CD4-positive, alpha-beta T cell treated with Interleukin-15 for 4 hours (primary cell): ENCODE measurements at places on chromosomes 1 and 21.

- DNase-seq = no peak
Measured at GRCh38 chr1:163069142-163069541, at the start of gene RGS4. Gene RGS4, plus strand, starts transcription at chr1:163069361. Its CDS starts 124 bp downstream, at chr1:163069485.

DNA sequence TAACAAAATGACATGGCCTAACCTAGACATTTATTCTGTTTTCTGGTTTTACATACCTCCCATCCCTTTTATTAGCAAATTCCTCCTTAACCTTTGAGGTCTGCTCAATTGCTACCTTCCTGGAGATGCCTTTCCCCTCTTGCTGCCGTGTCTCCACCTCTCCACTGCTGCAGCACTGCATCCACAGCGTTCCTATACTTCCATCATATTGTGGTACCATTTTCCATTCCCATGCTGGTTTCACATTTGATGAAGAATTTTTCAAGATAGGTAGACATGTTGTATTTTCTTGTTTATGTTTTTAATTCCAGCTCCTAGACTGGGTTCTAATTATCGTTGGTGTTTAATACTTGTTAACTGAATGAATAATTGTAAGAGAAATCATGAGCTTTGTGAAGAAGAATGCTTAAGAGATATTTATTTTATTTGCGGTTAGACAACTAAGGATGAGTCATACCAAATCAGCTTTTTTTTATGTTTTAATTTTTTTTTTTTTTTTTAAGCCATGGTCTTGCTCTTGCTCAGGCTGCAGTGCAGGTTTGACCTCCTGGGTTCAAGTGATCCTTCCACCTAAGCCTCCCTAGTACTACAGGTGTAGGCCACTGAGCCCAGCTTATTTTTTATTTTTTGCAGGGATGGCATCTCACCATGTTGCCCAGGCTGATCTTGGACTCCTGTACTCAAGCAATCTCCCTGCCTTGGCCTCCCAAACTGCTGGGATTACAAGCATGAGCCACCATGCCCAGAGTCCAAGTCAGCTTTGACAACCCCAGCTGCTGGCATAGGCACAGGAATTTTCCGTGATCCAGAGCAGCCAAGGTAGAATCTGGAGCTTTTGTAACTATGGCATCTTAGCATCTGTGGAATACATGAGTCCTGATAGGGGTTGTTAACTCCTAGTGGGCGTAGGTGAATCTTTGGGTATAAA lies 44.0 kb downstream of the ATP6V1G3 start:
- DNase-seq = no peak

- peak; percentile 20 for DNase-seq
Measured at GRCh38 chr1:213070406-213070805, 19.4 kb downstream of the RPS6KC1 start.

DNA sequence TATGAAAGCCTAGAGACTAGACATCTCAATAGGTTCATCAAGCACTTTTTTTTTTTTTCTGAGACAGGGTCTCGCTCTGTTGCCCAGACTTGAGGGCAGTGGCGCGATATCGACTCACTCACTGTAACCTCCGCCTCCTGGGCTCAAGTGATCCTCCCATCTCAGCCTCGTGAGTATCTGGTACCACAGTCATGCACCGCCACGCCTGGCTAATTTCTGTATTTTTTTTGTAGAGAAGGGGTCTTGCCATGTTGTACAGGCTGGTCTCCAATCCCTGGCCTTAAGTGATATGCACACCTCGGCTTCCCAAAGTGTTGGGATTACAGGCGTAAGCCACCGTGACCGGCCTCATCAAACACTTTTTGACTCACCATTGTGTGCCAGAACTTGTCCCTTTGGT lies 613 bp upstream of the GPATCH4 start:
- no peak for DNase-seq

DNA sequence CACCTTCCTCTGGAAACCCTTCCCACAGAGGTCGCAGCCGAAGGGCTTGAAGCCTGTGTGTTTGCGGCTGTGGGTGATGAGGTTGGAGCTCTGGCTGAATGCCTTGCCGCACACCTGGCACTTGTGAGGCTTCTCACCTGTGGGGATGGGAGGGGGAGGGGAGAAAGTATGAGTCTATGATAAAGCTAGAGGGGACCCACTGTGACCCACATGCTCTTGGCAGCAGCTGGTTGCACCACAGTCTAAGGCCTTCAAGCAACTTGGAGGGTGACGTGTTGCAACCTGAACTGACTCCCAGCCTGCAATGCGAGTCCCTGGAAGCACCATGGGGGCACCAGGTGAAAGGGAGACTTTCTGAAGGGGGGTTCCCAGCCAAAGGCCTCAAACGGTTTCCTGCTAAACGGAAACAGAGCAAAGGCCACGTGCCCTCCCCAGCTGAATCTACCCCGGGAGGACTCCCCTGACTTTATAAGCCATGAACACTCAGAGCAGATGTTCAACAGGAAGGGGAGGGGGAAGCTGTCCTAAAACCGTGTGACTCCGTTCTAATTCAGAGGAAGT lies 10.6 kb downstream of the GFI1 start:
- peak; percentile 68 for DNase-seq

GRCh38 chr1:32983020-32983419 lies 18.4 kb upstream of the RNF19B start:
- no peak for DNase-seq

DNA sequence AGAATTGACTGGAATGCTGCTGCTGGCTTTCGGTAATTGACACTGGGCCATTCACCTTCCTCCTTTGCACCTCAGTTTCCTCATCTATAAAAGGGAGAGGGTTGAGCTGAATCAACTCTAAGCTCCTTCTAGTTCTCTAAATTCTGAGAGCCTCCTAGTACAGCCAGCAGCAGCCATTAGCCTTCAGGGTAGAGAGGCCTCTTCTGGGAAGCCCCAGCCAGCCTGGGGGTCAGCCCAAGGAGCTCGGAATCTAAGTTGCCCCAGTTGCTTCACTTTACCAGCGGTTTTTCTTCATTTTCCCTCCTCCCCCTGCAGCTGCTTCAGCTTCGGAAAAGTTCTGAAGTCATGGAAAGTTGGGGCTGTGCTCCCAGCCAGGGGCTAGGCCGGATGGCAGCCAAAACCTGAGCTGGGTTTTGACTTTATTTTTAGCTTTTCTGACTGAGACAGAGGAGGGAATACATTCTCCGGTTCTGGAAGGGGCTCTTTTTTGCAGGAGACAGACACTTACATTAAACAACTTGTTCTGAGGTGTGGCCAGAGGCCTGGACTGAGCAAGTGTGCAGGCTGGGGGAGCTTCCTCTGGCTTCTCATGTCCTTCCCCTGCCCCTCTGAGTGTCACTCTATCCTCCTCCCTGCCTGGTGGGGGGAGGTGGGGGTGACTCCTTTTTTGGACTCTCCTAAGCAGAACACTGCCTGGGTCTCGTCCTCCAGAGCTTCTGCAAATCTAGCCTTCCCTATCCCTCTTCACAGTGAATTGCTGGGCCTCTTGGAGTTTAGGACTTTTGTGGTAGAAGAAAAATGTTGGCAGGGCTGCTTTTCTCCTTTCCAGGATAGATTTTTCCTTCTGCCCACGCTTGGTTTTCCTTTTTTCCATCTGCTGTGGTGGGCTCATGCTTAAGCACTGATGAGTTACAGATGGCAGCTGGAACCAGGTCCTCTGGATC lies 14.4 kb downstream of the LMNA start:
- no peak for DNase-seq

DNA sequence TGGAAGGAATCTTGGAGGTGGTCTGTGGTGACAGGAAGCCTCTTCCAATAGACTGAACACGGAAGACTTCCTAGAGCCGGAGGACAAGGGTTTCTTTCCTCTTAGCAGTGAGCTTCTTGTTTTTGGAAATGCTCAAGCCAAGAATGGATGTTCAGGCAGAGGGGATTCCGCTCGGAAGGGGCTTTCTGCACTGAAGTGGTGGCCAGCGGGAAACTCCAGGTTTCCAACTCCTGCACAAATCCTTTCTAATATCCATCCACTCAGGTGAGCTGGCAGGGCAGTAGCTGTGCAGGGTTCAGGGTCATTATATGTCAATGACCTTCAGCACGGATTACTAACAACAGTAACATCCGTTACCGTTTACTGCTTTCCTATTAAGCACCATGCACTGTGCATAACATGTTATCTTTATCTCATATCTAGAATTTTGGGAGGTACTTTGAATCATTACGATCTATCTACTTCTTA lies 573 bp upstream of the CPT2 start:
- DNase-seq = no peak

DNA sequence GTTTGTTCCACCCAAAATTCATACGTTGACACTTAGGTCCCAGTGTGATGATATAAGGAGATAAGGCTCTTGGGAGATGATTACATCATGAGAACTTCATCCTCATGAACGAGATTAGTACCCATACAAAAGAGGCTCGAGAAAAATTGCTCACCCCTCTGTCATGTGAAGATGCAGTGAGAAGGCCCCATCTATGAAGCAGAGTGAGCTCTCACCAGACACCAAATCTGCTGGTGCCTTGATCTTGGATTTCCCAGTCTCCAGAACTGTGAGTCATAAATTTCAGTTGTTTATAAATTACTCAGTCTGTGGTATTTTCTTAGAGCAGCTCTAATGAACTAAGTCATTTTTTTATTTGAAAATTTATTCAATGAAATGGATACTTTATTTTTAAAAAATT lies 42.6 kb upstream of the USP25 start:
- DNase-seq = no peak

GRCh38 chr1:155645648-155646047 lies 35.6 kb downstream of the MSTO1 start:
- no peak for DNase-seq

GRCh38 chr1:29389533-29390041 lies 153.3 kb downstream of the PTPRU start:
- no peak for DNase-seq

DNA sequence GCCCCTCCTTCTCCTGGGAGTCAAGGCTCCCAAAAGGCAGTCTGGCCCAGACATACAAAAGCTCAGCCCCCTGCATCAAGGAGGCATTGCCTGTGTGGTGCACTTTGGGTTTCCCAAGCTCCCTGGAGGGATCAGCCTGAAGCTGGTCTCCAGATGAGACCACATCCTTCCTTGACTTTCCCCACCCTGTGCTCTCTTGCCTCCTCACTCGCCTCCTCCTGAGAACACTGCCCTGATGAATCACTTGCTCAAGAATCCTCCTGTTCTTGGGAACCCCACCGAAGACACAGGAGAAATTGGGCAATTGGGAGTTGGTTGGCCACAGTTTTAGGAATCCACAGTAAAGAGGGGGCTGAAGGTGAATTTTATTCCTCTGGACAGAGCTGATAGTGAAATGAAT lies 34.8 kb upstream of the LYST start:
- no peak for DNase-seq

GRCh38 chr1:50704126-50704525 lies 255.9 kb downstream of the FAF1 start:
- peak; percentile 21 for DNase-seq

DNA sequence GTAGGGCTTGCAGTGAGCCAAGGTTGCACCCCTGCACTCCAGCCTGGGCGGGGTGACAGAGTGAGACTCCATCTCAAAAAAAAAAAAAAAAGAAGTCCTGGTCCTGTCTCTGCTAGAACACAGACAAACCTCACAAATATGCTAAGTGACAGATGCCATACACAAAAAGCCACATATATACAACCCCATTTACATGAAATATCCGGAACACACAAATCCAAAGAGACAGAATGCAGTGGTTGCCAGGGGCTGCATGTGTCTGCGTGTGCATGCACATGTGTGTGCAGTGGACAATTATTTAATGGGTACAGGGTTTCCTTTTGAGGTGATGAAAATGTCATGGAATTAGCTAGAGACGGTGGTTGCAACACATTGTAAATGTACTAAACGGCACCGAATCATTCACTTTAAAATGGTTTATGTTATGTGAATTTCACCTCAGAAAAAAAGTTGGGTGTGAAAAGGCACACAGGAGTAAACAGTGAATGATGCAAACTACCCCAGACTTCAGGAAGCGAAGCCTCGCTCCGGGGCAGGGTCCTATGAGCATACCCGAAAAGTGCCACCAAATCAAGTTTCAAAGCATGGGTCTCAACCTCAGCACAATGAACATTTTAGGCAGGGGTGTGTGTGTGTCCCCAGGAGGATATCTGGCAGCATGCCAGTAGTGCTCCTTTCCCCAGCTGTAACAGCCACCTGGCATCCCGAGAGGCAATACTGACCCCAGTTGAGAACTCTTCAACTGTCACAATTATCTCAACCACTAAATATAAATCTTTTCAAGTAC lies 48.3 kb downstream of the GNB1 start:
- no peak for DNase-seq

GRCh38 chr1:1205769-1206375 lies 520 bp downstream of the TNFRSF18 start:
- DNase-seq = no peak
